ENCODE measurements at places on chromosomes 11 and 22.

- no peaks in the 10 kb centered on the region for H3K4me1 ChIP-seq
- no peak for DNase-seq
- no peaks in the 10 kb centered on the region for H3K27me3 ChIP-seq
These were observed 9.6 kb upstream of the CCDC89 start for GRCh38 chr11:85695546-85695945.

- DNase-seq: no peak
- H3K36me3 ChIP-seq: no peaks in the 10 kb centered on the region
- no peak overlapping the region for H3K4me3 ChIP-seq
- H3K27me3 ChIP-seq: no peaks in the 10 kb centered on the region
- H3K4me1 ChIP-seq: no peaks in the 10 kb centered on the region
These were observed 51.4 kb upstream of the SHISAL1 start for GRCh38 chr22:44363980-44364750.

GRCh38 chr11:43852057-43852636 lies 28.5 kb upstream of the ALKBH3 start:
- H3K27me3 ChIP-seq: no peaks in the 10 kb centered on the region
- H3K4me1 ChIP-seq: no peaks in the 10 kb centered on the region
- no peaks in the 10 kb centered on the region for H3K36me3 ChIP-seq
- H3K27ac ChIP-seq: no peak overlapping the region

DNA sequence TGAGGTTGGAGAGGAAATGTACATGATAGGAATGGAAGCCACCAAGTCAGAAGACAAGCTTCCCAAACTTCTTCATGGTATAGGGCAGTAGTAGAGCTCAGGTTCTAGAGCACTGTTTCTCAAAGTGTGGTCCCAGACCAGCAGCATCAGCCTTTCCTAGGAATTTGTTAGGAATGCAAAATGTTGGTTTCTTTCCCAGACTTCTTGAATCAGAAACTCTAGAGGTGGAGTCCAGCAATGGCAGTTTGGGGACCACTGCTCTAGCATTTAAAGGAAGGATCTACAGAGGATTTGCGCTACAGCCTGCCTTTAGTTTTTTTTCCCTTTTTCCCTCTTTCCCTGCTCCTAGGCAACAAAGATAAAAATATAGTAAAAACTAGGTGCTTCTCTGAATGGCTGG lies 17.0 kb upstream of the MMP12 start:
- no peaks in the 10 kb centered on the region for H3K36me3 ChIP-seq
- no peaks in the 10 kb centered on the region for H3K27me3 ChIP-seq
- no peak overlapping the region for H3K27ac ChIP-seq
- DNase-seq: no peak
- no peaks in the 10 kb centered on the region for H3K4me1 ChIP-seq

DNA sequence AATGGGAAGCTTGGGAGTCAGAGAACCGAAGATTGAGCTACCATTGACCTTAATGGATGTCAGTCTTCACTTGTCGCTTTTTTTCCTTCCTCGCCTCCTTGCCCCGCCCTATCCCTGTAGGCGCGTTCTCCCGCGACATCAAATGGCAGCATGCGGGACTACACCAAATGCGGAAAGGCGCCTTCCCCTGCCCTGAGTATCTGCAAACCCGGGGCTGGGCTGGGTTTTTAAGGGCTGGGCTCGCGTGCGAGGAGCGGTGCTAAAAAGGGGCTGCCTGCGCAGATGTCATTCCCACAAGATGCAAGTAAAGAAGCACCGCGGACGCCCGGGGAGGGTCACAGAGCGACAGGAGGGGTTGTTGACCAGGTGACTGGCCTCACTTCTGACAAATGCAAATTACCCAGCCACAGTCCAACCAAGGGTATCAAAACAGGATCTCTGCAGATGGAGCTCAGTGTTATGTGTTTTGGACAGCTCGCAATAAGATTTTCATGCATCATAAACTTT lies 4.7 kb upstream of the FAM111B start:
- no peaks in the 10 kb centered on the region for H3K27me3 ChIP-seq
- peak; percentile 26 for DNase-seq
- H3K36me3 ChIP-seq: no peaks in the 10 kb centered on the region
- peaks cover 13% of the 10 kb centered on the region for H3K4me1 ChIP-seq
- H3K4me3 ChIP-seq: peak overlapping the region; percentile 24

- H3K27ac ChIP-seq: no peak overlapping the region
- H3K4me1 ChIP-seq: no peaks in the 10 kb centered on the region
- no peak overlapping the region for H3K4me3 ChIP-seq
- DNase-seq: no peak
- H3K27me3 ChIP-seq: no peaks in the 10 kb centered on the region
These were observed 119.0 kb downstream of the SLC17A6 start for GRCh38 chr11:22456993-22457762.

- H3K4me3 ChIP-seq: no peak overlapping the region
- H3K36me3 ChIP-seq: no peaks in the 10 kb centered on the region
- H3K27me3 ChIP-seq: no peaks in the 10 kb centered on the region
- no peak for DNase-seq
- H3K27ac ChIP-seq: no peak overlapping the region
These were observed 6.4 kb downstream of the ACRV1 start for GRCh38 chr11:125674210-125674609.

DNA sequence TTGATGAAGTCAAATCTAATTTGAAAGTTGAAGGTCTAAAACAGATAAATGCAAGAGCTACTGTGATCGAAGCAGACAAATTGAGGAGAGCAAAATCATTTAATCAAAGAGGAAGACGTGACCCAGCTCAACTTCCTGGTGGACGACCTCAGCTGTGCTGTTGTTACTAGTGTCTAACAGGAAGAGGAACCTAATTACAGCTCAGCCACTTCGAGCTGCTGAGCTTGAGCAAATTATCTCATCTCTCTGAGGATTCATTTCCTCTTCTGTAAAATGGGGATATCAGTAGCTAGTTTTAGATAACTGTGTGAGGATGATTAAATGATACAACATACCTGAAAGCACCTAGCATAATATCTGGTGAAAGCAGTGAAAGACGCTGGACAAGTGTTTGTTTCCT lies 48.6 kb upstream of the OLFML1 start:
- no peak for DNase-seq
- H3K36me3 ChIP-seq: no peaks in the 10 kb centered on the region
- no peaks in the 10 kb centered on the region for H3K27me3 ChIP-seq
- H3K4me3 ChIP-seq: no peak overlapping the region
- H3K27ac ChIP-seq: no peak overlapping the region

- no peak overlapping the region for H3K4me3 ChIP-seq
- DNase-seq: no peak
- H3K27ac ChIP-seq: no peak overlapping the region
- H3K36me3 ChIP-seq: no peaks in the 10 kb centered on the region
These were observed 182.7 kb upstream of the SNX19 start for GRCh38 chr11:131099013-131099412.

DNA sequence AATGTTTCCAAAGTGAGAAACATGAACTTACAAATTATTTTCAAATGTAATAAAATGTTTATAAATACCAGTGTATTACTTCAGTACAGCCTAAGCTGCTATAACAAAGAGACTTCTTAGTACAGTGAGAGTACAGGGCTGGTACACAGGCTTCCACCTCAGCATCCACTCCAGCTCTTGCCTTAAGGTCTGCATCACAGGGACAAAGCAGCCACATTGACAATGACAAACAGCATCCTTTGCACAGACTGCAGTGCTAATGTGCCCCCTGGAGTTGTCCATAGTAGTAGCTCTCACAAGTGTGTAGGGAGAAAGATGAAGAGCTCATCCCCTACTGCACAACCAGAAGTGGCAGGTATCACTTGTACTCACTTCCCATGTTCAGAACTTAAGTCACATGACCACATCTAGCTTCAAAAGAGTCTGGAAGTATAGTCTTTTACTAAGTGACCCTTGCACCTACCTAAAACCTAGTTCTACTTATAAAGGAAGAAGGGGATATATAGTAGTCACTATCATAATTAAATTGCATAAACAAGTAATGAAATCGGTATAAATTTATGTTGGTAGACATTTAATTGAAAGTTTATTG lies 10.7 kb upstream of the LIPT2 start:
- no peaks in the 10 kb centered on the region for H3K36me3 ChIP-seq
- DNase-seq: no peak
- H3K27me3 ChIP-seq: no peaks in the 10 kb centered on the region
- no peaks in the 10 kb centered on the region for H3K4me1 ChIP-seq
- H3K27ac ChIP-seq: no peak overlapping the region
- no peak overlapping the region for H3K4me3 ChIP-seq

DNA sequence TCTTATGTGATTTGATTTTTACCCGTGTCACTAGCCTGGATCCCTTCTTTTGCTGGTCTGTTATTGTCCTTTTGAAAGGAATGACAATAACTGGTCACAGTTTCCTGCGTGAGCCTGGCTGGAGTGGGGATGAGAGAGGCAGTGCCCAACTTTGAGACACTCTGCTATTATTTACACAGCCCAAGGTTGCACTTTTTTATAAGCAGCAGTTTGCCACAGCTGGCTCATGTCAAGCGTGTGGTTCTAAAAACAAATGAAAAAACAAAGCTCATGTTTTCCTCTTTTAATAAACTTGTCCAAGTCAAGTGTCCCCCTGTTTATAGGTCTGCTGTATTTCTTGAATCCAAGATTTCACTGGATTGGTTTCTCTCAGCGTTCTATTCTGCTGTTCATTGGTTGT lies 201.3 kb downstream of the GRIK4 start:
- no peak overlapping the region for H3K4me3 ChIP-seq
- H3K36me3 ChIP-seq: no peaks in the 10 kb centered on the region
- no peak overlapping the region for H3K27ac ChIP-seq
- H3K4me1 ChIP-seq: peaks cover 25% of the 10 kb centered on the region
- H3K27me3 ChIP-seq: no peaks in the 10 kb centered on the region

GRCh38 chr11:86538223-86538548 lies 134.2 kb downstream of the ME3 start:
- no peaks in the 10 kb centered on the region for H3K36me3 ChIP-seq
- no peak for DNase-seq
- H3K27me3 ChIP-seq: no peaks in the 10 kb centered on the region
- no peak overlapping the region for H3K27ac ChIP-seq
- H3K4me1 ChIP-seq: no peaks in the 10 kb centered on the region
- no peak overlapping the region for H3K4me3 ChIP-seq

GRCh38 chr11:111735262-111736116 lies 30.7 kb downstream of the PPP2R1B start:
- H3K4me1 ChIP-seq: peaks cover 88% of the 10 kb centered on the region
- H3K36me3 ChIP-seq: no peaks in the 10 kb centered on the region
- peak overlapping the region; percentile 91 for H3K27ac ChIP-seq

GRCh38 chr22:38753948-38754750 lies 1.6 kb downstream of the SUN2 start:
- H3K4me3 ChIP-seq: peak overlapping the region; percentile 74
- H3K4me1 ChIP-seq: peaks cover 54% of the 10 kb centered on the region
- H3K27ac ChIP-seq: peak overlapping the region; percentile 92
- peak; percentile 74 for DNase-seq
- H3K27me3 ChIP-seq: no peaks in the 10 kb centered on the region
- peaks cover 38% of the 10 kb centered on the region for H3K36me3 ChIP-seq

- H3K4me3 ChIP-seq: no peak overlapping the region
- DNase-seq: no peak
- no peaks in the 10 kb centered on the region for H3K27me3 ChIP-seq
- H3K36me3 ChIP-seq: no peaks in the 10 kb centered on the region
- H3K27ac ChIP-seq: no peak overlapping the region
These were observed 21.7 kb downstream of the SLC35F2 start for GRCh38 chr11:107836851-107837250.

DNA sequence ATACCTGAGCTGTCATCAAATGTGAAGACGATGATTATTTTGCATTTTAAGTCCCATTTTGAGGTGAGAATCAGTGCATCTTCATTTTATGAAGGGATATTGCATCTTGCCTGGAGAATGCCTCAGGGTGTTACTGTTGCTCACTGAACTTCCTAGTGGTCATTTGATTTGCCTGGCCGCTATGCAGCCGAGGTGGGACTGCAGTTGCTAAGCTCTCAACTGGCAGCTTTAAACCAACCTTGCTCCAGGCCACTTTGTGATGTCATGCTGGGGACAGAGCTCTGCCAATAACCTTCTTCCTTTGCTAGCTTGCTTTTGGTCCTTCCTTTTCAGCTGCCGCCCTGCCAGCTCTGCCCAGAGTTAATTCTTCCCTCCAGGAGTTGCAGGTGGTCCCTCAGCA lies 409.4 kb upstream of the B3GAT1 start:
- H3K27ac ChIP-seq: no peak overlapping the region
- H3K4me1 ChIP-seq: no peaks in the 10 kb centered on the region
- no peaks in the 10 kb centered on the region for H3K36me3 ChIP-seq
- H3K4me3 ChIP-seq: no peak overlapping the region
- no peak for DNase-seq

DNA sequence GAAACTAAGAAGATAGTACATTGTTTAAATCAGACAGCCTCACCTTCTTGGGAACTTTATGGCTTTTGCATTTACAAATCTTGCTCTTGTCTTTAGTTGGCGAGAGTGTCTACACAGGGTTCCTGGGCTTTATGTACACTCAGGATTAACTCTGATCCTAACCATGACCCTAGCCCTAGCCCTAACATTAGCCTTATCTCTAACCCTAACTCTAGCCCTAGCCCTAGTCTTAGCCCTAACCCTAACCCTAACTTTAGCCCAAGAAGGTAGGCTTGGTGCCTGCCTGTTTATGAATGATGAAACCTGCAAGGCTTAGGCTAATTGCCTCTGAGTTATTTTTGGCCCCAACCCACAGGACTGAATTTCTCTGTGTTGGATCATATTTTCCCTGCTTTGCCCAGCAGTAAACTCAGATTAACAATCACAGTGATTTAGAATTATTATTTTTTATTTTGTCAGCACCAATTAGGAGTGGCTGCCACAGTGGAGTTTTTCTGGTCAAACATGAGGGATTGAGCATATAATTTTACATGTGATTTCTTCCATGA lies 44.1 kb upstream of the OR9Q1 start:
- no peak for DNase-seq
- no peaks in the 10 kb centered on the region for H3K4me1 ChIP-seq
- no peak overlapping the region for H3K27ac ChIP-seq
- H3K36me3 ChIP-seq: no peaks in the 10 kb centered on the region
- H3K4me3 ChIP-seq: no peak overlapping the region

GRCh38 chr11:90890347-90890746 lies 667.5 kb upstream of the CHORDC1 start:
- DNase-seq: no peak
- H3K4me1 ChIP-seq: no peaks in the 10 kb centered on the region
- H3K36me3 ChIP-seq: no peaks in the 10 kb centered on the region

- H3K27ac ChIP-seq: peak overlapping the region; percentile 80
- no peaks in the 10 kb centered on the region for H3K4me1 ChIP-seq
- DNase-seq: no peak
- H3K4me3 ChIP-seq: no peak overlapping the region
- H3K36me3 ChIP-seq: no peaks in the 10 kb centered on the region
- H3K27me3 ChIP-seq: no peaks in the 10 kb centered on the region
These were observed 17.0 kb upstream of the OMP start for GRCh38 chr11:77085652-77086051.
